ENCODE measurements at places on chromosomes 4 and X.

GRCh38 chr4:61924131-61924530 lies 724.0 kb downstream of the ADGRL3 start:
- no peak for DNase-seq

DNA sequence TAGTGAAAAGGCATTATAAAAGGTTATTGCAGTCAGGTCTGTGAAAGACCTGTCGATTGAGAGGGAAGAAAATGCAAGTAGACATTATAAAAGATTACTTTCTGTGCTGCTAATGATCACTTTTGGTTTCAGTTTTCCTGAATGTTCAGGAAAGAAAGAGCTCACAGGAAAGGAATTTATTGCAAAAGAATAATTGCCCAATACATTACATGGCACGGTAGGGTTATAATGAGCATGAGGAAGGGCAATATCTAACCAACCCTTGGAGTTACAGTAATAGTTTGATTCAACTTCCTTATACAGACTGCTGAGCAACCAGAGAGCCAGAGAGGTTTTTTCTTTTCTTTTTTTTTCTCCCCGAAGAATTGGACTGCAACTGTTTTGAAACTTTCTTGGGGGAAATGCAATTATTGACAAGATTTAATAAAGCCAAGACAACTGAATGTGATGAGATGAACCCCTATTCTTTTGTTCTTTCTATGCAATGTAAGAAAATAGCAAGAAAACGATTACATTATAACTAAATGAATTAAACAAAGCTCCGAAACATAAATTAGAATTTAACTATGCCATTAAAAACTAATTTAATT lies 247.0 kb downstream of the C4orf33 start:
- no peak for DNase-seq

GRCh38 chr4:89491761-89492160 lies 184.2 kb upstream of the GPRIN3 start:
- DNase-seq = no peak

- DNase-seq = no peak
Observed at GRCh38 chr4:14167876-14168510, 540.5 kb upstream of the BOD1L1 start.

DNA sequence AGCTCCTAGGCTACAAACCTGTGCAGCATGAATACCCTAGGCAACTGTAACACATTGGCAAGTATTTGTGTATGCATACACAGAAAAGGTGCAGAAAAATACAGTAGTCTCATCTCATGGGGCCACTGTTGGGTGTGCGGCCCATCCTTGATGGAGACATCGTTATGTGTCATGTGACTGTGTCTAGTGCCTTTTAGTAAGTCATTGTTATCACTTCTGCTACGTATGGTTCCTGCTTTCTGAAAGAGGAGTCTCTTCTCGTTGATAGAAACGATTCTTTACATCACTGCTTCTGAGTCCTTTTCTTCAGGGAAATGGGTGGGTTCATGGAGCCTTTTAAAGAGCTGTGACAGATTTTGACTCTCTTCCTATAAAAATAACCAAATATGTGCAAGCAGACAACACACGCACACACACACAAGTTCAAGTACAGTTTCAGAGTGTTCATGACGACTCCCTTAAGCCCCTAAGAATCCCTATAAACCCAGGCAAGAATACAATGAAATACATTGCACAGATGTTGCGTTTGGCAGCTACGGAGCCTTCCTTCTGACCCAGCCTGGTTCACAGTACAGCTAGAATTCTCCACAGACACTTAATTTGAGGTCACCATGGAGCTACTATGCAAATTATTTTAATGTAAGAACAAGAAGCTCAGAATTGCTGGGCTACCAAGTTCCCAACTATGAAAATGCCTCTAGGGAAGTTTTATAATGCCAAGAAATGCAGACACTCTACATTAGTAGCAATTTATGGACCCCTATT lies 10.2 kb upstream of the STK32B start:
- no peak for DNase-seq

DNA sequence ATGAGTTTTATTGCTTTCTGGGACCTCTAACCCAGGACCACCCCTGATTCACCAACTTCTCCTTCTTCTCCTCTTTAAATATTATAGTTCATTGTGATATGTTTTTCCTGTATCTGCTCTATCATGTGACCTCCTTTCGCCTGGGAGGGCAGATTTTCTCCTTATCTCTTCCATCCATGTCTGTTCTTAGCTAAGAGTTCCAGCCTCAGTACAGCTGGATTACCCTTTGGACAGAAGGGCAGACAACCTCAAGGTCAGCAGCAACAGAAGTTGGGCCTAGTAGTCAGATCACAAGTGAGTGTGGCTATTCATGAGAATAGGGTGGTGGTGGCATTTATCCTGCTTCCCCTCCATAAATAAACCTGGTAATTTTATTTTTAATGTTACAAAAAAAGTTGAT lies 5.7 kb upstream of the XK start:
- DNase-seq = no peak

GRCh38 chr4:147174591-147174990 lies 228.9 kb upstream of the TTC29 start:
- DNase-seq = no peak

GRCh38 chr4:78706302-78706701 lies 69.8 kb upstream of the BMP2K start:
- no peak for DNase-seq

- DNase-seq = no peak
Observed at GRCh38 chr4:77819404-77819842, 255 bp upstream of the CNOT6L start.

- DNase-seq = no peak
Observed at GRCh38 chr4:94378047-94378446, 35.4 kb upstream of the HPGDS start.

DNA sequence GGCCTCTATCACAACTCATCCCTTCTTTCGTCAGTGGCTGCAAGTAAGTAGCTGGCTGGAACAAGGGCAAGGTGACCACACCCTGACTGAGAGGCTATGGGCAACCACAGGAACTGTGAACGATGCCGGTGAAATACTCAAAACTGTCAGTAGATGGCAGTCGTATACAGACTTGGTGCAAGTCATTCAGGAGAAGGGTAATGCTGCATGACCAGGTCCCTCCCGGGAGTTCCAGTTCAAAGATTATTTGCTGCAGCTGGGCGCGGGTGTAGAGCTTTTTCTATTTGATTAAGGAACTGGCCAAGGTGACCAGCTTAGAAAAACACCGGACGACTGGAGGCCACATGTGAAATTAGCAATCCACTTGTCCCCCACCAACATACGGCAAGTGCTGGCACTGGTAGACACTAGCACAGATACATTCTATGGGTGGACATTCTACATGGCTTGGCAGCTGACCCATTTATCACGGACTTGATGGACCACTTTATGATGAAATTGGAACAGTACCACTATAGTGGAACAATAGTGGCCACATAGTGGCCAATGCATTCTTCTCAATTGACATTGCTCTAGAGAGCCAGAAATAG lies 726.6 kb downstream of the TRAM1L1 start:
- peak; percentile 57 for DNase-seq

GRCh38 chr4:169385376-169385775 lies 114.6 kb upstream of the SH3RF1 start:
- no peak for DNase-seq

GRCh38 chr4:125703443-125703842 lies 388.7 kb downstream of the FAT4 start:
- no peak for DNase-seq

Data from tibial nerve (tissue), 4 donors.